Natural killer cell (primary cell): ENCODE measurements at places on chromosomes 7 and 10.

GRCh38 chr10:130727766-130728490 lies 583.6 kb downstream of the TCERG1L start:
- DNase-seq: no peak

- no peak for DNase-seq
These were observed 96.4 kb downstream of the OSBPL3 start for GRCh38 chr7:24883622-24884013.

DNA sequence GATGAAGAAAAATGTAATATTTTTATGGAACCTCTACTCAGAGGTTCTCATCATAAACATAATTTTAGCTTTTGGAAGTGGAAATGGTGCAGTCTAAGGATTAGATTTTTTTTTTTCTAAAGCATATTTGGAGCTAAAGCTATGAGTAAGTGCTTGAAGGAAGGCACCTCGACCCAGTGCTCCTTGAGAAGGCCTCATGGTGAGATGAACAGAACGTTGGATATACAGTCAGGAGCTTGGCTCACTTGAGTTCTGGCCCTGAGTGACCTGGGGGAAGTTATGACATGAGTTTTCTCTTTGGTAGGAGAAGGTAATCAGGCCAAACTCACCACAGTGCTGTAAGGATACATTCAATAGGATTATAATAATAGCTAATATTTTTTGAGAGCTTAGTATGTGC lies 163.3 kb downstream of the JCAD start:
- DNase-seq: no peak

GRCh38 chr10:90418869-90419652 lies 438.8 kb downstream of the HTR7 start:
- DNase-seq: no peak

DNA sequence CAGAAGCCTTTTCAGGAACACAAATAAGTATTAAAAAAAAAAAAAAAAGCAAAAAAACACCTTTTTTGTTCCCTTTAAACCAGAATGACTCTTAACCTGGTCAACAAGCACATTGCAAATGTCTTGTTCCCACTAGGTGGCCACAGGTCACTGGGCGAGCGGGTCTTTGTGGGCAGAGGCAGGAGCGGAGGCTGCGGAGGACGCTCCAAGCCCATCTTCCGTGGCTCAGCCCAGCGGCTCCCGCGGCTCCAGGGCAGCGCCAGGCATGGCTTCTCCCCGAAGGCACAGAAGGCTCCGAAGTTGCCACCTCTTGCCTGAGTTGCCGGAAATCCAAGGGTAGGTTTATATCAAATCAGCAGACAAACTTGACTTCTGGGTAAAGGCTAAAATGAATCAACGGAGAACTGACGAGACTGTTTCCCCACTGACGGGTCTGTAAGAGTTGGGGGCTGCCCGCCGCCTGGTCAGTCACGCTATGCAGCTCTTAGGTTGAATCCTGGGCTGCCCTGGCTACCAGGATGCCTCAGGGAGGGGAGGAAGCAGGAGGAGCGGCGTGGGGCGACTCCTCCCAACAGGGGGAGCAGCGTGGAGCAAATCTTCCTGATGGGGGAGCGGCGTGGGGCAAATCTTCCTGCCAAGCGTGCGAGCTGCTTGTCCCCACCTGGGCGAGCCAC lies 144.5 kb downstream of the PTPRN2 start:
- no peak for DNase-seq

- no peak for DNase-seq
These were observed 57.0 kb downstream of the CALD1 start for GRCh38 chr7:134836447-134836846.

- DNase-seq: no peak
These were observed 84.8 kb upstream of the GRM3 start for GRCh38 chr7:86558680-86559501.

GRCh38 chr7:91569728-91570457 lies 305.7 kb downstream of the FZD1 start:
- DNase-seq: no peak

GRCh38 chr10:1193561-1193960 lies 137.4 kb downstream of the WDR37 start:
- no peak for DNase-seq
